ENCODE measurements at places on chromosomes 6 and 20.

- DNase-seq = no peak
These were observed 55.5 kb downstream of the REV3L start for GRCh38 chr6:111427341-111428116.

DNA sequence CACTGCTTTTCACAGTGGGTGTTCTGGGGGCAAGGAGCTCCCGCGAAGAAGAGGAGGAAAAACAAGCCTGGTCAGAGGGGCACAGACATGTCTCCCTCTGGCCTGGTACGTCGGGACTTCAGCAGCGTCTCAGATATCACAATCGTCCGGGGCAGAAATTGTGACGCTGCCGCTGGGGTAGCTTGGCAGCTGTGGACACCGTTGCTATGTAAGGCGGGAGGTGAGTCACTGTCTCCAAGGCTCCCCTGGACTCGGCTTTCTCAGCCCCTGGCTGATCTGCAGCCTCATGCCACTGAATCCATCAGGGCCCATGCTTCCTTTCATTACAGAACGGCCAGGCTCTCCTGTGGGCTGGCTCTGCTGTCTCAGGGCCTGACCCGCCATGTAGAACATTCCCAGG lies 98.7 kb downstream of the SULF2 start:
- DNase-seq = no peak

- no peak for DNase-seq
These were observed 46.9 kb downstream of the OSTM1 start for GRCh38 chr6:108027594-108027993.

DNA sequence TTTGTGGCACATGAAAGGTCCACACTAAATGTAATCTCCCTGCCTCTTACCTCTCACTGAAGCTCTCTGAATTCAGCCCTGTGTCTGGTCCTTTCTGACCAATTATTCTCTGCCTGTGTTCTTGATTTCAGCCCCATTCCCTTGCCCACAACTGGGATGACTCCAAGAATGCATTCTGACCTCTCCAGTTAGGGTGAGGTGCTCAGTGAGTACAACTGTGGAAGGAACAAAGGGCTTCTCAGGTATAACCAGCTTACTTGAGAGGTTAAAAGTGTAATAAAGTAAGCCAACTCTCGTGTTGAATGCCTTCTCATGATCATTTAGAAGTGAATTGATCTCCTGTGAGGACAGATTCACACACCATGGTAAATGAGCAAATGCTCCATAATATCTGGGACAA lies 88.1 kb downstream of the GCLC start:
- no peak for DNase-seq

GRCh38 chr20:50683570-50683969 lies 7.8 kb downstream of the RIPOR3 start:
- DNase-seq = no peak

DNA sequence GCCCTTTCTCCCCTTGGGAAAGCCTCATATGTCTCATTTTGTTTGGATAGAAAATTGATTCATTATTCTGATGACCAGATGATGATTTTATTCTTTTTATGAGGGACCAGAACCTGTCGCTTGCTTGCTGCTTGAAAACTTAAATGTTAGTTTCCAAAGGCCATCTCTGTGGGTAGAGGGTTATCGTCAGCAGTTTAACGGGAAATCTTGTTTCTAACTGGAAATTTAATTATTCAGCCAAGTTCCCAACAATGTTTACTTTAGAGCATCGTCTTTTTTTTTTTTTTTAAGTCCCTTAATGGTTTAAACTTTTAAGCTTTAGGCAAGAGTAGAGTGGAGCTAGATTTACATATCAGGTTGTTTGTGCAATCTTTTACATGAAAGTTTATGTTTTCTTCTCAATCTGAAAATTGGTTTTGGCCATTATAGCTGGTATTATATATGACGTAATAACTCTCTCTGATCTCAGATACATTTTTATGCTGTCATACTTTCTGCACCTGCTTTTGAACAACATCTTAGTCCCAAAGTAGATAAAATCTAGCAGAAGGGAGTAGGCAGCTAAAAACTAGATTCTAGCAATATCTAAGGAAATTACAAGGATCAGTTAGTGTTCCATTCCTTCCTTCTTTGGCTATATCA lies 93.9 kb downstream of the FOXO3 start:
- no peak for DNase-seq

GRCh38 chr6:43877036-43877435 lies 107.0 kb downstream of the VEGFA start:
- no peak for DNase-seq

- DNase-seq = no peak
These were observed 9.6 kb upstream of the C6orf132 start for GRCh38 chr6:42152024-42152423.

DNA sequence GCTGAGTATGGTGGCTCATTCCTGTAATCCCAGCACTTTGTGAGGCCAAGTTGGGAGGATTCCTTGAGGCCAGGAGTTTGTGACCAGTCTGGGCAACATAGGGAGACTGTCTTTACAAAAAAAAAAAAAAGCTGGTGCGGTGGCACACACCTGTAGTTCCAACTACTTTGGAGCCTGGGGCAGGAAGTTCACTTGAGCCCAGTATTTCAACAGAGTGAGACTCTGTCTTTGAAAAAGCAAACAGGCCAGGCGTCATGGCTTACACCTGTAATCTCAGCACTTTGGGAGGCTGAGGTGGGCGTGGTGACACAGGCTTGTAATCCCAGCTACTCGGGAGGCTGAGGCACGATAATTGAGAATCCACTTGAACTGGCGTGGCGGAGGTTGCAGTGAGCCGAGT lies 28.7 kb downstream of the MYBL2 start:
- no peak for DNase-seq

- DNase-seq = no peak
These were observed 23.1 kb downstream of the FIG4 start for GRCh38 chr6:109714166-109714565.

GRCh38 chr20:9093218-9093957 lies 24.5 kb downstream of the PLCB4 start:
- no peak for DNase-seq

GRCh38 chr20:51734876-51735720 lies 33.1 kb downstream of the ATP9A start:
- no peak for DNase-seq

DNA sequence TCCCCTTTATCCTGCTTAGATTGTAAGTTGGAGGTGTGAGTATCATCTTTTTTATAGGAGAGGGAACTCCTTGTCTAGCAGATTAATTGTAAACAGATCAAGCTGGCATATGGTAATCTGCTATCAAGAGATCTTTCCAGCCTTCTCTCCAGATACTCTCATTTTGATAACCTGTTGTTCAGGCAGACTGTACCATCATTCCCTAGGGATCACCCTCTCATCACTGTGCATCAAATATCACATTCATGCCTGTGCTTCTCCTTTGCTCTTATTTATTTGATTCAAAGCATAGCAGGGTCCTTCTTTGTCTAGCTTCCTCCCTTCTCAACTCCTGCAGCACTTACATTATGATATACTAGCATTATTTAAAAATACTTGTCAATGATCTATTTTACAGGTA lies 73.8 kb downstream of the LRRC1 start:
- DNase-seq = no peak

DNA sequence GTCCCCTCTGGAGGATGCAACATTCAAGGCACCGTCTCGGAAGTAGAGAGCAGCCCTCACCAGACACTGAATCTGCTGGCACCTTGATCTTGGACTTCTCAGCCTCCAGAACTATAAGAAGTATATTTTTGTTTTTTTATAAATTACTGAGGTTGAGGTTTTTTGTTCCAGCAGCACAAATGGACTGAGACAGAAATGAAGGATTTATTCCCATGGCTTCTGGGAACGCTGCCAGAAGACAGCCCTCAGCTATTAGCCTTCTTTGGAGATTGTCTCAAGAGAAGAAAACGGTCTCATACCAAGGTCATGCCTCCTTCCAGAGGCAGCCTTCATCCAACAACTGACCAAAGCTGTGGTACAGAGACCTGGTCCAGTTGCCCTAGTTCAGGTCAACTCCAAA lies 85.4 kb downstream of the CHMP4B start:
- no peak for DNase-seq

DNA sequence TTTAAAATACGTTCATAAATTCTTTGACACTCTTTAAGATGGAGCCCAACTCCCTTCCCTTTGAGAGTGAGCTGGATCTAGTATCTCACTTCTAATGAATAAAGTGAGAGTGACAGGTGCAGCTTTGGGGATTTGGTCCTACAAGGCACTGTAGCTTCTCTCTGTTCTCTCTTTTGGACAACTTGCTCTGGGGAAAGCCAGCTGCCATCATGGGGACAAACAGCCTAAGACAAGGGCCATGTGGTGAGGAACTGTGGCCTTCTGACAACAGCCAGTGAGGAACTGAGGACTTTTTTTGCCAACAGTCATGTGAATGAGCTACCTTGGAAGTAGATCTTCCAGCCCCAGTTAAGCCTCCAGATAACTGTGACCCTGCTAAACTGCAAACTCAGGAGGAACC lies 272.8 kb upstream of the AGPAT4 start:
- DNase-seq = no peak

DNA sequence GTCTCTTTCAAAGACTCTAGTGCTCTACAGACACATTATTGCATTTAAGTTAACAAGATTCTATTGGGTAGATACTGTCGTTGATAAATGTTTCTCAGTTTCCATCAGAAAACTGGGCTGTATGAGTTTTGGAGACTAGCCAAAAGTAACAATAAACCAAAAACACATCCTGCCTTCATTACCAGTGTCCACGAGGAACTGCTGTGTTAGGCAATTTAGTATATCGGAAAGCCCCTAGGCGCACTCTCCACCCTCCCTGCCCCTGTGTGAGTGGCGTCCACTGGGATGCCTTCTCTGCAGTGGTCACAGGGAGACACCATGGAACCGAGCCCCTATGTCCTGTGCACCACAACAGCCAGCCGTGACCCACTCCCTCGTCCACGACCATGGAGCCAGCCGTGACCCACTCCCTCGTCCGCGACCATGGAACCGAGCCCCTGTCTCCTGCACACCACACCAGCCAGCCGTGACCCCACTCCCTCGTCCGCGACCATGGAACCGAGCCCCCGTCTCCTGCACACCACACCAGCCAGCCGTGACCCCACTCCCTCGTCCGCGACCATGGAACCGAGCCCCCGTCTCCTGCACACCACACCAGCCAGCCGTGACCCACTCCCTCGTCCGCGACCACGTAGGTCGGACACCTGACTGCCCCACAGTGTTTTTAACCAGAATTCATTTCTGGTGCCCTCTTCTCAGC lies 35.3 kb downstream of the DLL1 start:
- no peak for DNase-seq

GRCh38 chr6:7034055-7034454 lies 73.7 kb upstream of the RREB1 start:
- DNase-seq = no peak

DNA sequence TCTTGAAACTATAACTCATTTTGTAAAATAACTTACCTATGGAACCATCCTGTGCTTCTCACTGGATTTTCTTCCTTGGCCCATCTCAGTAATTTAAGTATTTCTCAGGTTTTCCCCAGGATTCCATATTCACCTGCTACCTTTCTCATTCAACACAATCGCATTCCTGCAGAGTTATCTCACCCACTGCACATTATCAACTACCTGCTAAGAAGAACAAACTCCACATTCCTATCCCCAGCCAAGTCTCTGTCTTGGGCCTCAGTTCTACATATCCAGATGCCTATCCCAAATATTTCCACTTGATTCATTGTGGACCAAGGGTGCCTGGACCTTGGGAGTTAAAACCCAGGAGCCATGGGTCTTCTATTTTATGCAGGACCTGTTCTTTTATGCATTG lies 60.2 kb upstream of the KCNQ5 start:
- no peak for DNase-seq

GRCh38 chr6:30060606-30061091 lies 416 bp upstream of the POLR1H start:
- DNase-seq = no peak

DNA sequence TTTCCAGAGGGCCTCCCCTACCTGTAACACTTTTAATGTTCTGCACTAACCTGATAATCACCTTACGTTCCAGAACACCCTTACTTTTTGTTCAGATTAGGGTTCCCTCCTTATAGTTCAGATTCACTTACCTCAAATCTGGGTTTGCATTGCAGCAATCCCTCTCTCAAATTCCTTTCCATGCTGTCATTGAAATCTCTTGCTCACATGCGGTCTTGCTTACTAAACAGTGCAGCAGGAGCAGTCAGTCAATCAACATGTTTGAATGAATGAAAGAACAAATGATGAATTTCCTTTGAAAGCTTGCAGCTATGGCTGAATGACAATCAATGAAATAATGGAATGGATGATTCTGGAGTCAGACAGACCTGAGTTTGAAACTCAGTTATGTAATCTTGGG lies 200.1 kb downstream of the HIVEP2 start:
- no peak for DNase-seq

- no peak for DNase-seq
These were observed 29.7 kb downstream of the ERGIC3 start for GRCh38 chr20:35571555-35571954.

GRCh38 chr6:49570474-49571079 lies 20.1 kb downstream of the C6orf141 start:
- DNase-seq = no peak

DNA sequence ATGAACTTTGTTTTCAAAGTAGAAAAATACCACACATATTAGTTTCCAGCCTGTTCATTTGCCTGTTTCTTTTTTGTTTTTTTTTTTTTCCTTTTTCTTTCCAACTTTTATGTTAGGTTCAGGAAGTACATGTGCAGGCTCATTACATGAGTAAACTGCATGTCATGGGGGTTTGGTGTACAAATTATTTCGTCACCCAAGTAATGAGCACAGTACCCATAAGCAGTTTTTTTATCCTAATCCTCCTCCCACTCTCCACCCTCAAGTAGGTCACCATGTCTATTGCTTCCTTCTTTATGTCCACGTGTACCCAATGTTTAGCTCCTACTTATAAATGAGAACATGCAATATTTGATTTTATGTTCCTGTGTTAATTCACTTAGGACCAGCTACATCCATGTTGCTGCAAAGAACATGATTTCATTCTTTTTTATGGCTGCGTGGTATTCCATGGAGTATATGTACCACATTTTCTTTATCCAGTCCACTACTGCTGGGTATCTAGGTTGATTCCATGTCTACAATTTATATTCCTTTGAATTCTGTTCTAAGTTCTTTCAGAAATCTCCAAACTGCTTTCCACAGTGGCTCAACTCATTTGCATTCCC lies 31.8 kb downstream of the SNX14 start:
- no peak for DNase-seq

- DNase-seq = no peak
These were observed 3.6 kb upstream of the SLC52A3 start for GRCh38 chr20:771741-772464.

GRCh38 chr6:18179770-18180356 lies 24.6 kb downstream of the KDM1B start:
- no peak for DNase-seq

Data from progenitor cell of endocrine pancreas (in vitro differentiated cells).